ENCODE measurements at places on chromosomes 4 and X.

DNA sequence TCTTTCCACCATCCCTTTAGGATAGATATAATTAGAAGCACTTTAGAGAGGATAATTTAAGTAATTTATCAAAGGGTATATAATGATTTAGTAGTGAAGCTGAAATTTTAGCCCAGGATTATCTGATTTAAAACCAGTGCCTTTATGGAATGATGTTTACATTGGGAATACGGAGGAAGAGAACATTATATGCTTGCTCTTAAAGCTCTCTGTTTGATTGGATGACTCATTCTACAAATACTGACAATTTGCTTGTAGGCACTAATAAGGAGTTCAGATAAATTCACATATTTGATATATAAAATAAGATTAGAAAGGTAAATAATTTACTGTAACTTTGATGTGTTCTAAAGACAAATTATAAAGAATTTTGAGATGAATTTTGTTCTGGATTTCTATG, 84.7 kb downstream of the SH3BGRL start:
- no peak for DNase-seq

- DNase-seq: no peak
Observed at GRCh38 chr4:81620442-81620841, 148.7 kb upstream of the RASGEF1B start.

- no peak for DNase-seq
Observed at GRCh38 chr4:107896158-107896645, 35.1 kb upstream of the CYP2U1 start.

GRCh38 chr4:106201373-106201772, 114.6 kb downstream of the TBCK start:
- no peak for DNase-seq

GRCh38 chrX:111159232-111159631, 63.2 kb downstream of the PAK3 start:
- DNase-seq: no peak

DNA sequence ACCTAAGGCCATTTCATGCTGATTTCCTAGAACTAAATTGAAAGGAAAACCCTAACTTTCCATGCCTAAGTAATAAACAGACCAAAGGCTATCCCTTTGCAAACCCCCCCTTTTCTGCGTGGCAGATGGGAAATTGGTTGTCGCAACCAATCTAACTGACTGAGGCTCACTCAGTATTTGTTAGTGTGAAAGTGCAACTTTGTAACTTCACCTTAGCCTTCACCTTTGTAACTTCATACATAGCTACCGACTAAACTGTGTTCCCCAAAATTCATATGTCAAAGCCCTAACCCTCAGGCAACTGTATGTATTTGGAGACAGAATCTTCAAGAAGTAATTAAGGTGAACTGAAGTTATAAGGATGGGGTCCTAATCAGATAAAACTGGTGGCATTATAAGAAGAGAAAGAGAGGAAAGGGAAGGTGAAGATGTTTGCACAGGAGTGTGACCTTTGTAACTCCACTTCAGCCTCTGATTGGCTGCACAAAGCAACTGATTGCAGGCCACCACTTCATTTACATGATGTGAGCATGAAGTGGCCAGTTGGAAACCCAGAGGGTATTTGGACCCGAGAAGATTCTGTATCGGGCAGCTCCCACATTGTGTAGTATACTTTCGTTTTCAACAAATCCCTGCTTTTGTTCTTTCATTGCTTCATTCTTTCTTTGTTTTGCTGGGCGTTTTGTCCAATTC, 4.9 kb upstream of the TMEM33 start:
- DNase-seq: no peak

- no peak for DNase-seq
Observed at GRCh38 chr4:93433840-93434239, 394.7 kb upstream of the ATOH1 start.

DNA sequence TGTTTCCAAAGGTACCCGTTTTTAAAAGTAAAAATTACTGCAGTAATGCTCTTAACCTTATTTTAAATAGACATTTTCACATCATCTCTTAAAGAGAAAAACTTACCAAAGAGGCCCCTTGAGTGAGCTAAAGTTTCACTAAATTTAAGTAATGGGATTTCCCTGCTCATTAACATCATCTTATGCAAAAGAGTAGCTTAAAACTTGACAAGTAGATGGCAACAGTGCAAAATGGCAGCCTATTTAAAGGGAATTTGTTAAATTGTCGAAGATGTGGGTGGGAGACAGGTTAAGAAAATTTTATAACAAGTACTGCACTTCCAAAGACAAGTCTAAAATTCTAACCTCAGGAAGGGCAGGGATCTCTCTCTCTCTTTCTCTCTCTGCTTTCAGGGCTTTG, 271.7 kb upstream of the LDB2 start:
- DNase-seq: no peak

GRCh38 chr4:78661921-78662521, 110.5 kb downstream of the ANXA3 start:
- no peak for DNase-seq

GRCh38 chr4:152278172-152278504, 257.8 kb downstream of the FBXW7 start:
- no peak for DNase-seq

GRCh38 chrX:118677318-118677717, 50.1 kb upstream of the IL13RA1 start:
- DNase-seq: no peak

- no peak for DNase-seq
Observed at GRCh38 chrX:71492231-71493065, 40.5 kb upstream of the OGT start.

- no peak for DNase-seq
Observed at GRCh38 chrX:16081357-16081756, 42.0 kb upstream of the GRPR start.

DNA sequence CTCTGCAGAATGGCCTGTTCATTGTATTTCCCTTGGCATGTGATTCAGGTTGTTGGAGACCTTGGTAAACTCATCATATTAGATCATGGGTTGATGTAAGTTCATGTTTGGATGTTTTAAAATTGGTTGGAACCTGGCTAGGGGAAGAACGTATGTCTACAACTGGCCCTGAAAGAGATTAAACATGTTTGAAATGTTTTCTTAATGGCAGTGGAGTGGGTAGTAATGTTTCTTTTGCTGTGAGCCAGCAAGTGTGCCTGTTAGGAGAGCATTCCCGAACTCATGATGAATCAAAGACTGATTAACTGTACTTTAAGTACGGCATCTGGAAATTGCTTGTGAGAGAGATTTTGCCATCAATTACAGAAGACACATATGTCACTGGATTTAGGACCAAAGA, 44.5 kb upstream of the SLC4A4 start:
- no peak for DNase-seq

- no peak for DNase-seq
Observed at GRCh38 chr4:2284934-2285612, 23.2 kb upstream of the MXD4 start.

DNA sequence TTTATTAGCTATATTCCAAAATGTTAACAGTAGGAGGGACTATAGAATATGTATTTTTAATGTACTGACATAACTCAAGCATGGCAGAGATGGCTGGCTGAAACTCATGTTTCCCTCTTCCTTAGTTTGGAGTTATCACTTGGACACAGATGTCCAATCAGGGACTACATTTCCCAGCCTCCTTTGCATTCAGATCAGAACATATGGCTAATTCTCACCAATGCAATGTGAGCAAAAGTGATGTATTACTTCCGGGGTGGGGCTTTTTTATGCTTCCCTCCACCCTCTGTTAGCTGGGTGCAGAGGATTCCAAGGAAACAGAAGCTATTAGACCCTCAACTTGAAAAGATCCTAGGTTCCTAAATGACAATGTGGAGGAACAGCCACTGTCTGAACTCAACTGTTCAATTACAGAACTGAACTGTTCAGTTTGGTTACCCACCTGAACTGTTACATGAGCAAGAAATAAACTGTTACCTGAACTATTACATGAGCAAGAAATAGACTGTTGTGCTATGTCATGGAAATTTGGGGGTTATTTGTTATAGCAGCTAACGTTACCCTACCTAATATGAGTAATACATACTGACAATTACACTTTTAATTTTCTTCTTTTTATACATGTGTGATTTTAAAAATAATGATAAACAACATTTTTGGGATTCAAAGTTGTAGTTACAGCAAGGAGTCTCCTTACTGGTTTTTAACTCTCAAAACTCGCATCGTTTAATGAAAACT, 29.6 kb upstream of the ERVMER34-1 start:
- DNase-seq: no peak

DNA sequence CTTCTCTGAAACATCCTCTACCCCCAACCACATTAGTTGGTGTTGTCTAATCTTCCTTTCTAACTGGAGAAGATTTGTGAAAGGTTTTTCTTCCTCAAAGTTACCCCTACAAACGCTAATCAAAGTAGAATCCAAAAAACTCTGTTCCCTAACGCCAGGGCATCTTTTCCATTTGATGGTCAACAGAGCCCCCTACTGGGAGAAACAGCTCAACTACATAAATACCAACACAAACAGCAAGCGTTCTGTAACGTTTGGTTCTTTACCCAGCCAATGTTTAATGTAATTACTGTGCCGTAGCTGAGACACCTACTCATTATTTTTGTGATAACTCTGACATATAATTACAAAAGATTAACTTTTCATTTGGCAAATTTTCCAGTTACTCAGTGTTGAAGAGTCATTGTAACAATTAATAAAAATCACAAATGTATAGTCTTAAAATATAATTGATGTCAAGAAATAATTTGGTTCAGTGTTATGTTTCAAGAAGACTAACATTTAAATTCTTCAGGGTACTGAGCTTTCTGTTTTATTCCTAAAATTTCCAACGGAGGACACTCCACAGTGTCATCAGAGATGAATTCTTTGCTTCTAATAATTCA, 94.9 kb upstream of the TBC1D9 start:
- no peak for DNase-seq

DNA sequence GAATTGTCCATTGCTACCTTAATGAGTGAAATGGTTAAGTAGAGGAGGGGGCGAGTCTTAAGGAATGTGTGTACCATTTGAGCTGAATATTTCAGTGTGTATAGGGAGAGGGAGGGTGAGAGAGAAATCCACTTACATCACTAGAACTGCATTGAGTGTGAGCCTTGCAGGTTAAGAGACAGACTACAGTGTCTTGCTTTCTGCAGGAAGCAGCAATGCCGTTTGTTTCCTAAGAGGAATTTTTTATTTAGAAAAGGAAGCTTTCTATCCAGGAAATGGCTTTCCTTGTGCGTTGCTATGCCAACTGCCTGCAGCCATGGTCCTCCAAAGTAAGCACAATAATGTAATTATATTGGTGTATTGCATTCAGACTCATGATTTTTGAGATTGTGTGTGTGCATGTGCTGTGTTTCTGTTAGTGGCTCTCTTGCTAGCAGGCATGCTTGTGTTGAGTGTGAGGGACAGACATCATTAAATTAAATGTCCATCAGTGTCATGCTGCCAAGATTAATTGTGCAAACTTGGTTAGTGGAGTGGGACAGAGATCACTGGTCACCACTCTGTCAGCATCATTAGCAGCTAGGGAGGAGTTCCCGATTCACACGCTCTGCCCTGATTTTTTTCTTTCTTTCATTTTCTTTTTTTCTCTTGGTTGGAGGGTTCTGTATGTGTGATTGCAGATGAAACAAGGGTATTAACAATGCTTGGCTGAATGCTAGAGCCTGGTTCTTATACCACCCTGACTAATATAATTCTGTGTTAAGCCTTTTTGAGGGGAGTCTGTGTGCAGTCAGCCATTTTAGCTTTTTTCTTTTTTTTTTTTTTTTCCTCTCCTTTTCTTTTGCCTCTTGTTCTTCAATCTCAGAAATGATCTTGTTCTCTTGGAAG, 164.3 kb downstream of the RAPGEF2 start:
- no peak for DNase-seq

GRCh38 chr4:75432683-75433082, 81.5 kb downstream of the RCHY1 start:
- no peak for DNase-seq

GRCh38 chr4:88820698-88821415, 123.2 kb upstream of the NAP1L5 start:
- DNase-seq: no peak

DNA sequence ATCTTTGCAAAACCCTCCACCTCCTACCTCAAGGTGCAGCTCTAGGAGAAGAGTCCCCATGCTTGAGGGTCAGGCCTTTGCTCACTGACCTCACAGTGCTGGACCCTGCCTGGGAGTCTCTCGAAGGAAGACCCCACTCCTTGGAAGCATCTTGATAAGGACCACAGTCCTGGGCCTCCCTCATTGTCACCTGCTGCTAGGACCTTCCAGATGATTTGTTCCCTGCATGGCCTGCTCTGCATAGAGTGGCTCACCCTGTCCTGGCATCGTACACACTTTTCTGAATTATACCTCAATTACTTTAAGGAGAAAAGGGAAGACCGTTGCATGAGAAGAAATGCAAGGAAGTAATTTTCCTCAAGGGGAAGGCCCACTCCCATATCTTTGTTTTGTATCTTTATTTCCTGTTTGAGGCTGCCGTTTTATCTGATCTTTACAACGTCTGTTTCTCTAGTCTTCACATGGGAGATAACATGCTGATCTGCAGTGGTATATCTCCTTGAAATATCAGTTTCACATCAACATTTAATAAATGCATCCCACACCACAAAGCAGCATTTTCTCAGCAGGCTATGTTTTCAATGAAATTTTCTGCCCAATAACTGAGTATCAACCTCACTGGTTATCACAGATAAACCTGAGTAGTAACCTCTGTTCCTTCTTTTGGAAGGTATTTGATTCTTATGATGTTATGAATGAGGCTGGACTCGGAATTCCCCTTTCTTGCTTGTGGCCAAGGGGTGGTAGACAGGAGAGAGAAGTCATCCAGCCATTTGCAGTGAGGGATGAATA, 15.0 kb upstream of the AKAP17A start:
- DNase-seq: no peak

GRCh38 chrX:119410854-119411253, 11.7 kb downstream of the SLC25A43 start:
- DNase-seq: no peak

GRCh38 chrX:96027407-96027806, 657.2 kb upstream of the DIAPH2 start:
- no peak for DNase-seq

Data from SIG-M5 (cell line).